SK-N-MC (cell line): ENCODE measurements at places on chromosomes 16 and 17.

DNA sequence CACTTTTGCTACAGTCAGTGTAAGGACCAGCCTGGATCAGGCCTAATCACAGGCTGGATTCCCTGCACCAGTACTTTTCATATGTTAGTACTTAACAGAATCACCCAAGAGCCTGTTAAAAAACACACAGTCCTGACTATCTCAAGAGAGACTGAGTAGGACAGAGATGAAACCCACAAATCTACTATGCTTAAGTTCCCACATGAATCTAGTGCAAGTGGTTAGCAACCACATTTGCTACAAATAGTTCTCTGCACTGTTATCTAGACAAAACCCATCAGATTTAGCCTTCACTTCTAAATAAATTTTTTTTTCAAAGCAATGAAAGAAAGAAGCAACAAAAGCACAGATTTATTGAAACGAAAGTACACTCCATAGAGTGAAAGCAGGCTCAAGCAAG is 38.9 kb downstream of the SSH2 start:
- DNase-seq = no peak

GRCh38 chr16:13629704-13630103 is 290.2 kb upstream of the ERCC4 start:
- DNase-seq = no peak

GRCh38 chr17:14014657-14015056 is 54.6 kb upstream of the COX10 start:
- no peak for DNase-seq

- no peak for DNase-seq
Observed at GRCh38 chr16:48022496-48022895, 133.3 kb downstream of the ABCC12 start.

DNA sequence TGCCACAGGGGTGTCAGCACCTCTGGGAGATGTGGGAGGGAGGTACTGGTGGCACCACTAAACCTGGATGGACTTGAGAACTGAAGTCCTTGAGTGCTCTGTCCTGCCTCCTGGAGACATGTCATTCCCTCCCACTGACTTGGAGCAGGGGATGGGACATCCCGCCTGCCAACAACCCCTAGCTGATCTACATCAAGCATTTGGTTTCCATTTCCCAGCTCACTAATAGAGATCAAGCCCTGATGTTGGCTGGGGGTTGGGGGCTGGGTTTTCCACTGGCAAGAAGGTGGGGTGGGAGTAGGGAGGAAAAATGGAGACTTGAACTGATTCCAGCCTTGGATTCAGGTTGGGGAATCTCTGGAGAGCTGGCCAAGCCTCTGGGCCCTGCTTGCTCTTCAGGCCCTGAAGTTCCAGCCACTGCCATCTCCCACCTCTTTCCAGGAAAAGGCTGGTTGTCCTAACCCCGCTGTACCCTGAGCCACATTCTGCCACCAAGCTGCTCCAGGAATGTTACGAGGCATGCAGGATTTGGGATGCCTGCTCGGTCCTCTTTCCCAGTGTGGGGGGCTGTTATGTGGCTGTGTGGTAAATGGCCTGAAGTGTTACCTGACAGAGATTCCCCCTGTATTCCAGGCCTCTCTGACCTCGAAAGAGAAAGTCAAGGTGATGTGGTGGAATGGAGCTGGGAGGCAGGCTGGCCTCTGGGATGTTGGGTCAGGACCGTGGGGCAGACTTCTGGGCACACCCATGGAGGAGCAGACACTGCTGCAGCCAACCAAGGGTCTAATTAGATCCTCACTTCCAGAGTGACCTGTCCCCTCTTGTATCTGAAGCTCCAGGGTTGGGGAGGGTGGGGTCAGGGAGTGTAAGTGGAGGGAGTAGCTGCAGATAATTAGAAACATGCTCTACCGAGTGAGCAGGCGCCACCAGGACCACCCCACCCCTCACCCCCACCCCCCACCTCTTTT is 16.7 kb downstream of the IGFBP4 start:
- no peak for DNase-seq

DNA sequence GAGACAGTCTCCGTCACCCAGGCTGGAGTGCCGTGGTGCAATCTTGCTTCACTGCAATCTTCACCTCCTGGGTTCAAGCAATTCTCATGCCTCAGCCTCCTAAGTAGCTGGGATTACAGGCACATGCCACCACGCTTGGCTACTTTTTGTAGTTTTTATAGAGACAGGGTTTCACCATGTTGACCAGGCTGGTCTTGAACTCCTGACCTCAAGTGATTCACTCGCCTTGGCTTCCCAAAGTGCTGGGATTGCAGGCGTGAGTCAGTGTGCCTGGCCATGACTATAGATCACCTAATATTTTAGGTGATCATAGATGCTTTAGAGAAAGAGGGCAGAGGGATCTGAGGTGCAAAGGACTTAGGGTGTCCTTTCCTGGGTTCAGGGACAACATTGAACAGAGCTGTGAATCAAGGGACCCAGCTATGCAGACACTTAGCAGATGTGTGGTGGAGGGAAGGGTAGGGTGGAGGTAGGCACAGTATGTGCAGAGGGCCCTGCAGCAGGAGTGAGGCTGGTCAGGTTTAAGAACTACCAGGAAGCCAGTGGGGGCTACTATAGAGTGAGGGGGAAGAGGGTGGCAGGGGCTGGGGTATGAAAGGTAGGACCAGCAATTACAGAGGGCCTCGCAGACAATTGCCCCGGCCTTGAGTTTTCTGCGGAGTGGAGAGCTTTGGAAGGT is 116.5 kb downstream of the CMIP start:
- no peak for DNase-seq

DNA sequence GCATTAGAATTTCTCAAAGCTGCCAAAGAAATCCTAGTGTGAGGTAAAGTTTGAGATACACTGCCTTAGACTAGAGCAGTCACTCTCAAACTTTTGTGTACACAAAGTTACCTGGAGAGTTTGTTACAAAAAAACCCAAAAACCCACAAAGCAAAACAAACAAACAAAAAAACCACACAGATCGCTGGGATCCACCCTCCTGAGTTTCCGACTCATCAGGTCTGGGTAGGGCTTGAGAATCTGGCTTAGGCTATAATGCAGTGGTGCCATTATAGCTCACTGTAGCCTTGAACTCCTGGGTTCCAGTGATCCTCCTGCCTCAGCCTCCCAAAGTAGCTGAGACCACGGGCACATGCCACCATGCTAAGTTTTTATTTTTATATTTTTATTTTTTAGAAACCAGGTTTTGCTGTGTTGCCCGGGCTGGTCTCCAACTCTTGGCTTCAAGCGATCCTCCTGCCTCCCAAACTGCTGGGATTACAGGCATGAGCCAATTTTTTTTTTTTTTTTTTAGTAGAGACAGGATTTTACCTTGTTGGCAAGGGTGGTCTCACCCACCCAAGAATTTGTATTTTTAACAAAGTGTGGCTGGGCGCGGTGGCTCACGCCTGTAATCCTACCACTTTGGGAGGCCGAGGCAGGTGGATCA is 22.3 kb upstream of the SMG1 start:
- no peak for DNase-seq

DNA sequence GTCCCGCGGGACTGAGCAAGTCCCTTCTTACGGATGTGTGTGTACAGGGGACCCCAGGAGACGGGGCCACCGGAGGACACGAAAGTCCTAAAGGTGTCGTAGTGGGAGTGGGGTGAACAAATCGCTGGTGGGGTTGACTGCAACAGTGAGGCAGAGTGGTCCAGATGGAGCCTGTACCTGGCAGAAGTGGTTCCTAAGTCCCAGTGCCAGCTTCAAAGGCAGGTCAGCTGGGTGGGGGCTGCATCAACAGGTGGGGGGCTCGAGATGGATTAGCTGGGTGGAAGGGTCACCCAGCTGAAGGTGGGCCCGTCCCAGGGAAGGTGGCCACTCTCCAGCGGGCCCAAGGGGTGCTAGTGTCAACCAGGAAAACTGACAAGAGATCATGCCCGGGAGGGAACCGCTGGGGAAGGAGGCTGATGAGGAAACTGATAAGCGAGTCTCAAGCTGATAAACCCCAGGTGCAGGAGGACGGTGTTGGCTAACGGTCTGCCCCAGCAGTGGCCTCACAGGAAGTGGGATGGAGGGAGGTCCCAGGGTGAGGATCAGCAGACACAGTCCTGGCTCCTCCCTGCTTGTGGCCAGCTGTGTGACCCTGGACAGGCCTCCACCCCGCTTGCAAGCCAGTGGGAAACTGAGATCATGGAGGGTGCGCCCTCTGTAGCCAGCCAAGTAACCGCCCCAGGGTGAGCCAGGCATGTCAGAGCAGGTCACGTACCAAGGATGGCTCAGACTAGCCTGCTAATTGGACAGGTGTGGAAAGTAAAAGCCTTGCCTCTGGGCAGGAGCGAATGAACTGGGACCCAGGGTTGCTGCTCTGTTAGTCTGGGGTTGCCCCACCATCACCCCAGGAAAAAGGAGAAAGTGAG is 1.0 kb downstream of the ORAI3 start:
- no peak for DNase-seq

- no peak for DNase-seq
Observed at GRCh38 chr17:49494399-49494985, 601 bp upstream of the NGFR start.

DNA sequence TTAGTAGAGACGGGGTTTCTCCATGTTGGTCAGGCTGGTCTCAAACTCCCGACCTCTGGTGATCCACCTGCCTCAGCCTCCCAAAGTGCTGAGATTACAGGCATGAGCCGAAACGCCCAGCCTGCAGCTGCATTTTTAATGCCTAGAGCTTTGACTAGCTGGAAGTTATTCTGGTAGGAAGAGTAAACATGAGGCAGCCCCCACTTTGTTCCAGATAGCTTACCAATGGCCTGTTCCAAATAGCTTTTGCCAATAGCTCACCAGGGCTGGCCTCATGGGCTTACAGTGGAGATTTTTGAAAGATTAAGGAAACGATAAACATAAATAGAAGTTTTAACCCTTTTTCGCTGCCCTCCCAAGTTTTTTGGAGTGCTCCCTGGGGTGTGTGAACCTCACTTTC is 9.8 kb downstream of the TRPV2 start:
- DNase-seq = no peak

GRCh38 chr16:77948835-77949234 is 73.5 kb upstream of the CLEC3A start:
- DNase-seq = no peak

DNA sequence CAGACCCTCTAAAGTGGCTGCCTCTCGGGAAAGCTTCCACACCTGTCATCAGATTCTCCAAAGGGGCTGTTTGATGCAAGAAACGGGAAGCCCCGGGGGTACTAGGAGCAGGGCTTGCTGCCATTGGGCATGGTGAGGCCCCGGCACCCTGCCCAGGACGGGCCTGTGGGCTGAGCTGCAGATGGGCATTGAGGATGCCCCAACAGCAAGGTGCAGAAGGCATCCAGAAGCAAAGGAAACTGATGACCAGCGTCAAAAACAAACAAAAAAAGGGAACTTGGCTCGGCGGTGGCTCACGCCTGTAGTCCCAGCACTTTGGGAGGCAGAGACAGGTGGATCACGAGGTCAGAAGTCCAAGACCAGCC is 1.5 kb upstream of the LIMD2 start:
- DNase-seq = no peak

- no peak for DNase-seq
Observed at GRCh38 chr16:49019081-49019633, 262.5 kb downstream of the CBLN1 start.

DNA sequence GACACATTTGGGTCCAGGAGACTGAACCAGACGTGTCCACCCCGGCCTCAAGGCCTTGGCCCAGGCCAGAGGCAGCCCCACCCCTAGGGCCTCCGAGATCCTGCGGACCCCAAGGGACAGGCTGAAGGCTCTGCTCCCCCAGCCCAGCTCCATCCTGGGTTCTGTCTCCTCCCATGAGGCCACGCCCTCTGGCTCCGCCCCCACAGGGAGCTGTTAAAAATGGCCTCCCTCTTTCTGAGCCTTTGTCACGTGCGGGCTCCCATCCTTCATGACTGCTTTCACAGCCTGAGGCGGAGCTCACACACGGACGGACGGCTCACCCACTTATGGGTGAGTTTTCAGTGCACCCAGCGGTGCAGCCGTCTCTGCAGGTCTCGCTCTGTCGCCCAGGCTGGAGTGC is 6.5 kb upstream of the CACNA1H start:
- no peak for DNase-seq

GRCh38 chr17:61251939-61252865 is 147.4 kb upstream of the TBX2 start:
- DNase-seq = no peak
